Right ventricle myocardium inferior (tissue), 1 donor: ENCODE measurements at places on chromosomes 7 and 10. TPM values are rescaled to one million over a fixed set of nuclear protein-coding genes. Genes with fewer than 3 reads are reported as not detected.
A peak's percentile ranks its signal among the peaks of the same experiment; 100 is the strongest.

DNA sequence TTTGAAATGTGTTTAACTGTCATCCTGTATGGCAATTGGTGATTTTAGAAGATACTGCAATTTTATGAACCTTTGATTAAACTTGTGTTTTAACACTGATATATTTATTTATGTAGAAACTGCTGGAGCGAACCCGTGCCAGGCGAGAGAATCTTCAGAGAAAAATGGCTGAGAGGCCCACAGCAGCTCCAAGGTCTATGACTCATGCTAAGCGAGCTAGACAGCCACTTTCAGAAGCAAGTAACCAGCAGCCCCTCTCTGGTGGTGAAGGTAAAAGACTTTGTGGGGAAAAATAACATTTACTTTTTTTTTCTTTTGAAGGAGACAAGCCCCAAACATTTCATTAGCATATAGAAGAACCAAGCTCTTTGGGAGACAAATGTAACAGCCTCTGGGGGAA, 6.5 kb downstream of the ANLN start:
- no peak for DNase-seq

GRCh38 chr7:42832667-42833066, 79.2 kb downstream of the C7orf25 start:
- no peak for DNase-seq

The LFNG gene
- total RNA-seq, result 6.5 TPM

- DNase-seq, result no peak
Observed at GRCh38 chr10:121270906-121271305, 327.3 kb downstream of the FGFR2 start.

DNA sequence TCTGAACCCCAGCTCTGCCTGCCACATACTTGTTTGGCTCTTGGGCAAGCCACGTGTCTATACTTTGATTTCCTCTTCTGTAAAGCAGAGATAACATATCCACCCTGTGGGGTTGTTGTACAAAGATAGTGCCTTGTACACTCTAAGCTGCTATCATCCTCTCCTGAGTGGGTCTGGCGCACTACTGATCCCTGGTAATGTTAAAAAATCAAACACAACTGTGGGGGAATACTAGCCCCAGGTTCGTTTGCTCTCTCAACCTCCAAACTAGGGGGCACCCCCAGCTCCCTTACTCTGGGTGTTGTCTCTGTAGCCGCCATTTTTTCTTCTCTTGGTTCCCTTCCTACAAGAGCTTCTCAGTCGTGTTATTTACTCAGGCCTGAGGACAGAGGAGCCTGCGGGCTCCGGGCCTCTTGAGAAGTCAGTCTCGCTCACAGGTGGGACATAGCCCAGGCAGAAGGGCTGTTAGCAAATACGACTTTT, 1.0 kb downstream of the POLM start:
- peak; percentile 39 for DNase-seq

DNA sequence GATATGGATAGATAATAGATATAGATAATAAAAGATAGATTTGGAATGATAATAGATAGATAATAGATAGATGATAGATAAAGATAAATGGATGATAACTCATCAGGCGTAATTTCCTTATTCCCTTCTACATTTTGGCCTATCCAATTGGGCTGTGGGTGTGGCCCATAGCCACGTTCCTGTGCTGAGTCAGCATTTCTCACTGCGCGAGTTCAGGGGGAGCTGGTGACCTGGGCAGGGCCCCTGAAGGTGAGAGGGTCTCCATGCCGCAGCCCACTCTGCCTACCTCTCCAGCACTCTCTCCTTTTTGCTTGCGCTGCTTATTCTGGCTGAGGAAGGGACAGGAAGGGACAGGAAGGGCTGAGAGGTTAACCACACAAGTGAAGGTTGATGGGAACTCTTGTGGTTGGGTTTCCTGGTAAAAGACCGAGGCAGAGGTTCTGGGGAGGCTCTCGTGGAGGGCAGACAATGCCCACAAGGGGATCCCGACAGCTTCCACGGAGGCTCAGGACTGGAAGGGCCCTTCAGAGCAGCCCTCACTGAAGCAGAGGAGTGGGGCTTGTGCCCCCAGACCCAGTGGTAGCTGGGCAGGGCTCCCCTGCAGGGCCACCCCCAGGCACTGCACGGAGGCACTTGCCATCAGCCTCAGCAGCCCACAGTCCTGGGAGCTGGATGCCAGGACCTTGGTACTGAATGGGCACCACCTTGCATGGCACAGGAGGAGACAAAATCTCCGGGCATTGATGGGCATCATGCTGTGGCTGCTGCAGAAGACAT, 247.3 kb upstream of the PITRM1 start:
- DNase-seq, result no peak

- DNase-seq, result peak; percentile 91
Observed at GRCh38 chr7:105678811-105679495, 97.7 kb upstream of the EFCAB10 start.

The ECHDC3 gene
- 101 TPM for total RNA-seq

- no peak for DNase-seq
Observed at GRCh38 chr10:123640016-123640535, 26.1 kb upstream of the GPR26 start.

The RBP4 gene
- total RNA-seq, result 12.8 TPM

The OR13A1 gene
- total RNA-seq, result not detected

The NOS3 gene
- 19.4 TPM for total RNA-seq

DNA sequence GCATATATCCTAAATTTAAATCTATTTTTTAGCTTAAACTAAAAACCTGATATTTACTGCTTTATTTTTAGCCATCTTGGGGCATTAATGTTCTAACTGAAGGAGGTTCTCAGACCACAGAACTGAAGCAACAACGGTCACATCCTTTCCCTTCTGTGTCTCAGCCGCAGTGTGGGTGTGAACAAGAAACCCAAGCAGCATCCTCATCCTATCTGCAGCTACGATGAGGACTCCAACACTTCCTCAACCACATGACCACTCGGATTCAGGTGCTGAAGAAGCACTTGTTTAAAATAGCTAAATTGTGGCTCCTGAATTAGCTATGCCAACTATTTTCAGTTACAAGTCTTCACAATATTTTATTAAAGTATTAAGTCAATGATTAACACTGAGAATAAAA, 5.3 kb downstream of the ESYT2 start:
- no peak for DNase-seq

GRCh38 chr7:137762334-137762733, 84.4 kb downstream of the DGKI start:
- no peak for DNase-seq

DNA sequence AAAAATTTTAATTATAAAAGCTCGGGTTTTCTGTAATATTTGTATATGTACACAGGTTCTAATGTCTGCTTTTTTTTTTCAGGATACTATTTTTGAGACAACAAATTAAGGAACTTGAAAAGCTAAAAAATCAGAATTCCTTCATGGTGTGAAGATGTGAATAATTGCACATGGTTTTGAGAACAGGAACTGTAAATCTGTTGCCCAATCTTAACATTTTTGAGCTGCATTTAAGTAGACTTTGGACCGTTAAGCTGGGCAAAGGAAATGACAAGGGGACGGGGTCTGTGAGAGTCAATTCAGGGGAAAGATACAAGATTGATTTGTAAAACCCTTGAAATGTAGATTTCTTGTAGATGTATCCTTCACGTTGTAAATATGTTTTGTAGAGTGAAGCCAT, 57.9 kb upstream of the BAMBI start:
- no peak for DNase-seq

DNA sequence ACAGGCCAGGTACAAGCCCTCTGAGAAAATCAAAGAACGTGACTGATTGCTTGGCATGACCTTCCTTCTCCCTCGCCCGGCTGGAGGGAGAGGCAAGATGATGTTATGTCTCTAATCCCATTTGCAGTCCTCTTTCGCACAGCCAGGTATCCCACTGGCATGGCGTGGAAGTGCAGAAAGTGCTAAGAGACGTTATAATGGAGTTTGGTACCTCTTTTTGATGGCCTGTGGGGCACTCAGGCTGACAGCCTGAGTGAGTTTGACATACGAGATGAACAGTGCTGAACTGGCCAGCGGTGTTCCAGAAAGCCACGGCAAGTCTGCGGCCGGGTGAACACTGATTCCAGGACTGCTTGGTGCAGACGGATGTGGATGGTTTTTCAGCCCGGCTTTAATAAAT, 241.6 kb downstream of the RAB11FIP2 start:
- no peak for DNase-seq

The CCDC136 gene
- 6.3 TPM for total RNA-seq

The FAM25G gene
- total RNA-seq, result not detected

GRCh38 chr7:105802604-105803428, 73.6 kb downstream of the ATXN7L1 start:
- no peak for DNase-seq

The TMEM236 gene
- total RNA-seq, result 0.51 TPM

GRCh38 chr10:110835841-110836240, 35.9 kb upstream of the PDCD4 start:
- DNase-seq, result no peak

GRCh38 chr7:2242541-2243429, 759 bp downstream of the NUDT1 start:
- DNase-seq, result no peak

GRCh38 chr10:132058793-132059759, 6.7 kb upstream of the JAKMIP3 start:
- peak; percentile 51 for DNase-seq

GRCh38 chr7:147516391-147516790, 1074.2 kb upstream of the C7orf33 start:
- no peak for DNase-seq

The SPAM1 gene
- total RNA-seq, result not detected

The HELLS gene
- total RNA-seq, result 2.3 TPM

The LYZL1 gene
- not detected for total RNA-seq

DNA sequence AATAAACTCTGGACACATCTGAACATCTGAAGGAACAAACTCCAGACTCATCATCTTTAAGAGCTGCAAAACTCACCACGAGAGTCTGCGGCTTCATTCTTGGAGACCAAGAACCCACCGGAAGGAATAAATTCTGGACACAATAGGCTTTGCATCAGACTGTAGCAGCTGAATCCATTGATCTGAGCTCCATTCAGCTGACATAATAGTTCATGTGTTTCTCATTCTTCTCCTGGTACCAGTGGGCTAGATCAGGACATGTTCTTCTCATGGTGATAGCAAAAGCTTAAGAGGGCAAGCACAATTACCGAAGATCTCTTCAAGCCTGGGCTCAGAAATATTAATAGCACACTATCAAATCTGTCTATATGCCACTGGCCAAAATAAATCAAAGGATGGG, 20.5 kb upstream of the GNAI1 start:
- no peak for DNase-seq

- DNase-seq, result no peak
Observed at GRCh38 chr7:132511921-132512320, 64.3 kb downstream of the PLXNA4 start.

GRCh38 chr7:19754521-19755116, 18.8 kb downstream of the TMEM196 start:
- no peak for DNase-seq

DNA sequence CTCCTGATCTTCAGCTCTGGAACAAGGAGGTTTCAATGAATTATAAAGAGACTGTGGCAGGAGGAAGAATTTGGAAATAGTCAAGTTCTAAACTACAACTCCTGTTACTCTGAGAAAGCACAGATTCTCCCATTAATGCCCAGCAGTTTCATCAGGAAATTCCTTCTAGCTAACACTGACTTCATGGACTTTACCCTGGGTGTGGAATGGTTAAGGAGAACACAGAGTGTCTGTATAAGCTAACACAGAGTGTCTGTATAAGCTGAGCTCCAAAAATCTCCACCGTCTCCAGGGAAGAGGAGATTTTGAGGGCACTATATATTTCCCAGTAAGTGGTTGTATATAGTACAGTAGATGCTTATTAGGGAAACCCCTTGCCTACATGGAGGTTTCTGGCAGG, 675.5 kb downstream of the XPNPEP1 start:
- no peak for DNase-seq

The ABCB1 gene
- 4.5 TPM for total RNA-seq

DNA sequence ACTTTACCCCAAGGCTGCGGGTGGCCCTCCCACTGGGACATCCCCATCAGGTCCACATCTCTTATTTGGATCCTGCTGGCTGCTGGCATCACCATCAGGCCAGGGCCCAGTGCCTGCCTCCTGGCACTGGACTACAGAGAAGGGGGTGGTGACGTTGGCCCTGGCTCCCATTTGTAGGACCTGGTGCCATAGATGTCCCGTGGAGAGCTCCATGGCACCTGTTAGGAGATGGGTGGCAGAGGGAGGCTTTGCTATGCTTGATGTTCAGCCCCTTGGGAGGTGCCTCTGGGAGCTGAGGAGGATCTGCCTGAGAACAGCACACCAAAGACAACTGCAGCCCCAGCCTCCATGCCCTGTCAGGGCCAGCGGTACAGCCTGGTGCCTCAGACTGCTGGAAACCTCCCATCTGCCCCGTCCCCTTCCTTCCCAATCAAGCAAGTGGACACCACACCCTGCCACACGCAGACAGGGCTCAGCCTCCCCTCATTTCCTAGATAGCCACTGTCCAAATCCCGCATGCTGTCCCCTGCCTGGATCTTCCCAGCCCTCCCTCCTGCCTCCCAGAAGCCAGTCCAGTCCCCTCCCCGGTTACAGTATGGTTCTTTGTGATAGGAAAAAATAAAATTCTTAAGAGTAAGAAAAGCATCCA, 230.0 kb upstream of the GRB10 start:
- peak; percentile 57 for DNase-seq

- no peak for DNase-seq
Observed at GRCh38 chr10:60578217-60578616, 188.5 kb upstream of the ANK3 start.

- no peak for DNase-seq
Observed at GRCh38 chr7:121313793-121314676, 14.8 kb upstream of the WNT16 start.

The PTPN12 gene
- total RNA-seq, result 45.6 TPM

DNA sequence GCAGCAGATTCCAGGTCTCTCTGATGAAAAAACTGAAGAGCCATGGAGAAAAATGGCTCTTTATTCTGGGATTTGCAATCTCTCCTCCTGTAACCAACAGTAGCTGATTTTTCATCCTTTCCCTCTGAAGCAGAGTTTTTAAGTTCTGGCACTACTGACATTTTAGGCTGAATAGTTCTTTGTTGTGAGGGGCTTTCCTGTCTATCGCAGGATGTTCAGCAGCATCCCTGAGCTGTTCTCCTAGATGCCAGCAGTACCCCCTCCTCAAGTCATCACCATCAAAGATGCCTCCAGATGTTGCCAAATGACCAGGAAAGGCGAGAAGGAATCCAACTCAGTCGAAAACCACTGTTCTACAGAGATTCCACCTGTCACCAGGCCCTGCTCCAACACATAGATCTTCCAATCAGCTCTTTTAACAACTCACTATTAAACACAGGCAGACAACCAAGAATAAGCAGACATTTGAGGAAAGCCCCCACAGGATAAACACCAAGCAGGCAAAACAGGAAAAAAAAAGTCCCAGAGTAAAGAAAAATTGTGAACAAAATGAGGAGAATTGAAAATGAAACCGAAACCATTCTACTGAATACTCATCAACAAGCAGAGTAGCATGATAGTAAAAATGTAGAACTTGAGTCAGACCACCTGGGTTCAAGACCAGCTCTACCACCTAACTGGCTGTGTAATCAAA, 124.8 kb downstream of the MPP7 start:
- no peak for DNase-seq

DNA sequence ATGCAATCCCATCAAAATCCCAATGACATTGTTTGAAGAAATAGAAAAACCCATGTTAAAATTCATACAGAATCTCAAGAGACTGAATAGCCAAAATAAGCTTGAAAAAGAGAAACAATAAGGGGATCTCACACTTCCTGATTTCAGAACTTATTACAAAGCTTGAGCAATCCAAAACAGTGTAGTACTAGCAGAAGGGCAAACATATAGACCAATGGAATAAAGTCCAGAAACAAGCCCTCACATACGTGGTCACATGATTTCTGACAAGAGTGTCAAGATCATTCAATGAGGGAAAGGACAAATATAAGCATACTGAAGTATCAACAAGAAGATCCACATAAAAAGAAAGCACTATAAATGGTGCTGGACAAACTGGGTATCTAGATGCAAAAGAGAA, 31.9 kb downstream of the MICU1 start:
- DNase-seq, result no peak
